ENCODE measurements at places on chromosomes 16 and 17.

DNA sequence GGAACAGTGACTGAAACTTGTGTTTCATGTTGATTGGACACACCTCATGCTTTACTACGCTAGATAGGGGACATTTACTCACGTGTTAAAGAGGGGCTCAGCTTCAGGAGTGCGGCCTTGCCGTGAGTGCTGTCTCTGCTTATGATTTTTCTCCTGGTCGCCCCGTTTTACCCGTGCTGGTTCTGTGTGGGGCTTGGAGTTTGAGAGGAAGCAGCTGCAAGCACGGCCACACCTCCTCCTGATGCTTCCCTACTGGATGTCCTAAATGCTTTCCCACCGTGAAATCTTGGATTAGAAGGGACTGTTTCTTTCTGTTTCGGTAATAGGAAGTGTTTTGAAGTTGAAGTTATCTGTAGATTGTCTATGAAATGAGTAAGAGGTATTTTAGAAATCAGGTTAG lies 54.0 kb upstream of the ZNF750 start:
- DNase-seq: no peak

GRCh38 chr16:56547949-56548567 lies 16.8 kb upstream of the MT4 start:
- no peak for DNase-seq

- no peak for DNase-seq
Observed at GRCh38 chr16:2426941-2427361, 2.3 kb upstream of the CCNF start.

DNA sequence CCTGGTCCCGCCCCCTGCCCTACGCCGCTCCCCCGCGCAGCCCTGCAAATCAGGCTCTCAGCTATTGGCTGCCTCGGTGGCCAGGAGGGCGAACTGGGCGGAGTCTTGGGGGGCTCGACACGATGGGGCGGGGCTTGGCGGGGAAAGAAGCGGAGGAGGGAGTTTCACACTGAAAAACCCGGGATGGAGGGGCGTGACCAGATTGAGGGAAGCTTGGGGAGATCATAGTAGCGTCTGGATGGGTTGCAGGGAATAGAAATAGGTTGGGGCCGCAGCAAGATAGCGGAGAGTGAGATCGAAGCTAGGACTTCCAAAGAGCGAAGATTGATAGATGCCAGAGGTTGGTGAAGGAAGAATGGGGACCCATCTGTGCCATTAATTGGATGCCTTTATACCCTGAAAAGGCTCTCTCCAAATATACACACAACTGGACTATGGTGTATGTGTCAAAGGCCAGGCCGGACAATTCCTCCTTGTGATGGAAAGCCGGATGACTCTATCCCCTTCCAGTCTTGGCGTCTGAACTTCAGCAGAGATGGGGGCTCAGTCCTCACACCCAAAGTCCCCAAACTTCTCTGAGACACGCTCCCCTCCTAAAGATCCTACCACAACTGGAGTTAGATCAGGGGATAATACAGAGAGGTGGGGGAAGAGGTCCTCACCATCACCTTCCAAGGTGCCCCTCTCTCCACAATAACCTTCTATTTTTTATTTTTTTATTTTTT lies 376 bp upstream of the STAC2 start:
- DNase-seq: no peak
